Renal pelvis (tissue), 12 donors: ENCODE measurements at places on chromosomes 6 and 20. TPM values are rescaled to one million over a fixed set of nuclear protein-coding genes. Genes with fewer than 3 reads are reported as not detected.

DNA sequence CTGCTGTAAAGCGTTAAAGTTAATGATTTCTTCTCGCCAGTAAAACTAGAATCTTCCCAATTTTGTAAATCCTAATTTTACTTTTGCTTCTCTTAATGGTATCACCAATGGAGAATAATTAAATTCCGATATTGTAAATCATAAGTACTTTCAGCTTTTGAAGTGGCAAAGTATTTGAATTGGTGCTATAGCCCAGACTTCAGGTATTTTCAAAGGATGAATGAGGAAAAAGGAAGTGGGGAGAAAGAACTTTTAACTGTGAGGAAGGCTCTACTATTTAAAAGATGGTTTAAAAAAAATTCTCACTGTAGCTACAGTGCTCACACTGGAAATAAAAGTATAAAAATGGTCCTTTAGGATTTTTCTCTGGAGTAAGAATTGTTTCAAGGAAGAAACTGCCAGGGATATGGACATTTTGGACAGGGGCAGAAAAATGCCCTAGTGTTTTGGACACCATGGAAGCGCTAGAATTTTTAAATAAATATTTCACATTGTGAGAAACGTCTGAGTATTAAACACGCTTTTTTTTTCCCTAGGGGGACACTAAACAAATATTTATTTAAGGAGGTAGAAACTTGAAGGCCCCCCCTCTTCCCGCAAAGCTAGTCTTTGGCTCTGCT is 1.3 kb upstream of the TAB2 start:
- DNase-seq = no peak

DNA sequence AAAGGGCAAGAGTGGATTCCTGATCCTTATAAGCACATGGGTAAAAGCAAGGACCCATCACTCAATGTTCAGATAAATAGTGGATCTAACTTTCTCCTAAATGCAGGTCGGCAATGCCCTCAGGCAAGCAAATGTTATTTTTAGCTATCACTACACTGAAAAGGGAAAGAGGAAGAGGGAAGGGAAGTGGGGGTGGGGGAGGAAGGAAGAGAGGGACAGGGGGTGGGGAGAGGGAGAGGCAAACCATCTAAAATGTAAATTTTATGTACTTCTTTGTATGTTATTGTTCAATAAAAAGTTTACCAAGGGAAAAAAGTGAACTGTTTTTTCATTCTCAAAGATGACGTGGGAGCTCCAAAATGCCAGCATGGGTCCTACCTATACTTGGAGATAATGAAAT is 44.2 kb downstream of the CHD6 start:
- no peak for DNase-seq

GRCh38 chr6:137867685-137868509 is 838 bp downstream of the TNFAIP3 start:
- no peak for DNase-seq

DNA sequence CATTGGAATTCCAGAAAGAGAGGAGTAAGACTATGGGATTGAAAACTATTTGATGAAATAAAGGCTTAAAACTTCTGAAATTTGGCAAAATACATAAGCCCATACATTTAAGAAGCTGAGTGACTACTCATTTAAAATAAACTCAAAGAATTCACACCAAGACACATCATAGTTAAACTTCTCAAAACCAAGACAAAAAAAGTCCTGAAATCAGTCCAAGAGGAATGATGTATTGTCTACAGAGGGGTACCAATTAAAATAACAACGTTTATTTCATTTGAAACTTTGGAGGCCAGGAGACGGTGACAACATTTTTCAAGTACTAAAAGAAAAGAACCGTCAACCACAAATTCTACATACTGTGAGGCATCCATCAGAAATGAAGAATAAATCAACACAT is 841.4 kb upstream of the MAP3K7 start:
- no peak for DNase-seq

DNA sequence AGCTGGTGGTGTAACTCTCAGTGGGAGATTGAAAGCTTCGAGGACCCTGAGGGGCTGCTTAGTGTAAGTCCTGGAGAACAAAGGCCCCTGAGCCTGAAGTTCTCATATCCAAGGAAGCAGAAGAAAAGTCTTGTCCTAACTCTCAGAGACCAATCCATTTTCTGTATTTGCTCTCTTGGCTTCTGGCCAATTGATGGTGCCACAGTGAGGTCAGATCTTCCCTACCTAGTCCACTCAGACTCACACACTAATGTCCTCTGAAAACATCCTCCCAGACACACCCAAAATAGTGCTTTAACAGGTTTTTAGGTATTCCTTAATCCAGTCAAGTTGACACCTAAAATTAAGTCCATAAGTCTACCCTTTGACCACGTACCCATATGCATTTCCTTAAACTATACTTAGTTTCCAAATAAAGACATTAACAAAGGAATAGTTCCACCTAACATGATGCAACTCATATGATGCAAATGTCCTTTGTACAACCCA is 29.4 kb downstream of the ZNF292 start:
- DNase-seq = no peak

DNA sequence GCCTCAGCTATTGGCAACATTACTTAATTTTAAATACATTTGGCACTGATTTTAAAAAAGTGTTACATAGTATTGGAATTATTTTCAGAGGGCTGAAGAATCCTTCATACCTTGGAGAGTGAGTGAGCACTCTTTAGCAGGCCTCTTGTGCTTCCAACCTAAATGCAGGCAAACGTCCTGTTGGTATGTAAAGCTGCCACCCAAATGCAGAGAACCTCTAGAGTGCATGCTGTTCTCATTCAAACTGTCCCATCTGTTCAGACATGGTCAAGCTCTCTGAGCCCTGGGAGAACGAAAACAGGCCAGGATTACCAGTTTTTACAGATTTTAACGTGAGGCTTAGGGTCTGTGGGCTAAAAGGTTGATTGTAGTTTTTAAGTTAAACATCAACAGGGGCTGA is 378.0 kb upstream of the FLRT3 start:
- no peak for DNase-seq

DNA sequence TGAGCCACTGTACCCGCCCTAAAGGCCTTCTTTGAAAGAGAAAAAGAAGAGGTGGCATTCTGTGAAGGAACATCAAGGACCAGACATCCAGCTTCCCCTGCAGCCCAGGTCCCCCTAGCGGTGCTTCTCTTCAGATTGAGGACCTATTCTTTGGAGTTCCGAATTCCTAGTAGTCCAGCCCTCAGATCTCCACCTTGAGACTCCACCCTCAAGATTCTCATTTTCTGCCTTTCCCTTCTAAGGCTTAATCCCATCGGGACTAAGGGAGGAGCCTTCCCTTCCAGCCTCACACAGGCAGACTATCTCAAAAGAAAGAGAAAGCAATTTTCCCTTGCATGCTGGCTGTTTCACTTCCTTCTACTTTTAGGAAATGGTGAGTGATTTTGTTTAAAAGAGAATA is 32.5 kb downstream of the MUC22 start:
- no peak for DNase-seq

HCRTR2 gene
- polyA plus RNA-seq = 0.34 TPM

F13A1 gene
- 12.7 TPM for polyA plus RNA-seq

TOMM34 gene
- 41.7 TPM for polyA plus RNA-seq
